NCI-H460 (cell line): ENCODE measurements at places on chromosomes 1 and 21.

- DNase-seq = no peak
These were observed 400.7 kb downstream of the SMYD3 start for GRCh38 chr1:246106342-246106763.

- no peak for DNase-seq
These were observed 92.9 kb downstream of the DPYD start for GRCh38 chr1:97827887-97828286.

DNA sequence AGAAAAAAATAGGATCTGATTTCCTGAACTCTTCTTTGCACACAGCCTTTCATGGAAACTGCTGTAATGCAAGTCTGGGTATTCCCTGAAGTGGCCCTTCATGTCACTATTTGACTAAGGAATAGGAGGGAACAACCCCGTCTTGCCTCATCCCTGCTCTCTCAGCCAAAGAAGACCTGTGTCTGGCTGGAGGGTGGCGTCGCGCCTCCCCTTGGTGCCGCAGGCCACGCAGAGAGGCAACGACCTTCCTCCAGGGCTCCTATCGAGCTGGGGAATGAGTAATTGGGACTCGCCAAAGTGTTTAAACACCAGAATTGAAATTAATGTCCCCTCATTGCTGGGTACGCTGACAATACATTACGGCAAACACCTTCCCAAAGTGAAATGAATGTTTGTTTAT, 129.8 kb downstream of the PBX1 start:
- DNase-seq = no peak

GRCh38 chr1:109191377-109191776, 22.3 kb upstream of the SARS1 start:
- no peak for DNase-seq

GRCh38 chr1:33032126-33032869, 4.4 kb downstream of the AK2 start:
- DNase-seq = no peak

GRCh38 chr1:203818399-203818798, 23.0 kb downstream of the ZBED6 start:
- DNase-seq = no peak

DNA sequence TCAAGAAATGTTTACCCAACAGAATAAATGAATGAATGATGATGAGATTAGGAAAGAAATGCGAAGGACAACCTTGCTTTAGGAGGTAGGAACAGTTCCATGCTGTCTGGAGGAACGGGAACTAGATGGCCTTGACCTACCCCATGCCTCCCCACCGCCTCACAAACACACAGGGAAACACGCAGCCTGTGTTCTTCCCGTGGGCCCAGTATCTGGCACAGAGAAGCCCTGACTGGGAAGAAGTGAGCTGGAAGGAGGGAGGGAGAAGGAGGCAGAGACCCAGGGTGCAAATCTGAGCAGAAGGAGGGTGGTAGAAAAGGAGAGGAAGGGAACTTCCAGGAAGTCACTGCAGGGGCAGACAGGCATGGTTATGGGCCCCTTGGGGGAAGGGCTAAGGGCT, 3.5 kb upstream of the ADORA1 start:
- no peak for DNase-seq

DNA sequence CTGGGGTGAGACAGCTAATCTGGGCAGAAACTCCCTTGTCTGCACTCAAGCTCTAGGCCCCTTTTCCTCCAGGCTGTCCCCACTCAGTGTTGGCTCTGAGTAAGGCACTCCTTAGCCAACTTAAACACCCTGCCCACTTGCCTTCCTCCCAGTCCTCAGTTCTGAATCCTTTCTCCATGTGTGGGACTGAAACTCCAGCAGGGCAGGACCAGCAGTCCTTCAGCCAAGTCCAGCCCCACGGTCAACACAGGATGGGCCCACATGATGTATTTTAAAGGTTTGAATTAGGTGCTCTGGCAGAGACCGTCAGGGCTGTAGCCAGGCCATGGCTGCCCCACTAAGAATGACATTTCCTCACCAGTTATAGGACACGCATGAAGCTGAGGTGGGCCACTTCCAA, 107.8 kb downstream of the EDEM3 start:
- DNase-seq = no peak

DNA sequence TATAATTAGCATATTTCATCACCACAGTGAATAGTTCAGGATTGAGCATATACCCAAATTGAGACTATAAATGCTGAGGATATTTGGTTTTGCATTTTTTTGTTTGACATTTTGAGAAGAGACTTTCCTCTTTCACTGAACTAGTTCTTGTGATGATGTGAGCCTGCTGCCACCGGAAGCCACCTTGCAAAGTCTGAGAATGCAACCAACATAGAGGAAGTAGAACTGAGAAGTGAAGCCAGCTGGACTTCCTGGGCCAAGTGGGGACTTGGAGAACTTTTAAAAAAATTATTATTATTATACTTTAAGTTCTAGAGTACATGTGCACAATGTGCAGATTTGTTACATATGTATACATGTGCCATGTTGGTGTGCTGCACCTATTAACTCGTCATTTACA, 102.3 kb downstream of the RPE65 start:
- DNase-seq = no peak

DNA sequence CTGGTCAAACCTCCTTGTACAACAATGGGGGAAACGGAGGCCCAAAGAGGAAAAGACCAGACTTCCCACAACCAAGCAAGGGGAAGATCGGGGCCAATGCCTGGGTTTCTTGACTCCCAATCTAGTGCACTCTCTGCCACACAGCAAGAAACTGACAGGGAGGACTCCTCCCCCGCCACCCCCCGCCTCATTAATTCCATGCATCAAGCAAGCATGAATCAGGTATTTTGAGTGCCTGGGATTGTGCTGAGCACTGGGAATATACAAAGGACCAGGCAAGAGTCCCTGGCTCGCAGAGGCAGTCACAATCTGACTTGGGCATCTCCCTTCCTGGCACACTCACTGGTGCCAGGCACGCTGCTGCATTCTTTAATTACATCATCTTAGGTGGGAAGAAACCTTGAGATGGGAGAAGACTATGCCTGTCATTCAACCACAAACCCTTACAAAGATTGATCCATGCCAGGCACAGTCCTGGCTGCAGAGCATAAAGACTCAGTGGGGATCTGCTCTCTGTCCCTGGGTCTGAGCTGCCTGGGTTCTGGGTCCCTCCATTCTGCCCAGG, 4.4 kb upstream of the KCNC4 start:
- no peak for DNase-seq

DNA sequence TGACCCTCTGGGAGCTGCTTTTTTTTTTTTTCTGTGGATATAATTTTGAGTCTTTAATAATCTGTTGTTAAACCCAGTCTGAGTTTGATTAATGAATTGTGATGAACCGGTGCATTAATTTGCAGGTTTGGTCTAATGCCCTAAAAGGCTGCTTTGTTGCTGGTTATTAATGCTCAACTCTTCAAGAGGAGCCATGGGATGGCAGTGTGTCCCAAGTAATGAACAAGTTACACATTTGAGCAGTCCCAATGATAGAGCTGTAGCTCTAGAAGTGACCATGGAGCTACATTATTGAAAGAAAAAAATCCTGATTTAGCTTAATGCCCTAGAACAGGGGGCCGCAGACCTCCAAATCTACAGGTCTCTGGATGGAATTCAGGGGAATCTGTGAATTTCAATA, 53.1 kb downstream of the RWDD3 start:
- peak; percentile 4 for DNase-seq

GRCh38 chr1:1942753-1943656, 23.9 kb upstream of the TMEM52 start:
- no peak for DNase-seq

DNA sequence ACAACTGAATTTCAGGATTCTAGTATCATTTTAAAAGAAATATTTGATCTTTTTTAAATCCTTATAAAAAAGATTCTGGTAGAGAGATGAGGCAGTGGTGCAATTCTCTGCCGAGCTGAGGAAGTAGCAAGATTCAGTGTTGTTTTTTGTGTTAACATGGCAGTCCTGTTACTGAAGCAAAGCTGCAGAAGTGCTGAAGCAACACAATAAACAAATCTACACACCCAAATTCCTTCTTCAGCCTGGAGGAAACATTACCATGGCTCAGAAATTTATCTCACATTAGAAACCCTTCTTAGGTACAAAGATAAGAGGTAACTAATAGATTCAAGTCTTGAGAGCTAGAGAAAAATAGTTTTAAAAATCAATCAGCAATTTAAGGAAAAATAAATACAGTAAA, 216.0 kb downstream of the DENND1B start:
- no peak for DNase-seq

GRCh38 chr21:18499761-18500376, 96.3 kb upstream of the TMPRSS15 start:
- peak; percentile 29 for DNase-seq

GRCh38 chr1:225940385-225941151, 452 bp downstream of the LEFTY2 start:
- no peak for DNase-seq

- no peak for DNase-seq
These were observed 2.2 kb upstream of the MAGI3 start for GRCh38 chr1:113388017-113388620.

- no peak for DNase-seq
These were observed 9.3 kb downstream of the SLC19A1 start for GRCh38 chr21:45532826-45533360.

GRCh38 chr21:31201144-31201543, 142.9 kb downstream of the TIAM1 start:
- no peak for DNase-seq

DNA sequence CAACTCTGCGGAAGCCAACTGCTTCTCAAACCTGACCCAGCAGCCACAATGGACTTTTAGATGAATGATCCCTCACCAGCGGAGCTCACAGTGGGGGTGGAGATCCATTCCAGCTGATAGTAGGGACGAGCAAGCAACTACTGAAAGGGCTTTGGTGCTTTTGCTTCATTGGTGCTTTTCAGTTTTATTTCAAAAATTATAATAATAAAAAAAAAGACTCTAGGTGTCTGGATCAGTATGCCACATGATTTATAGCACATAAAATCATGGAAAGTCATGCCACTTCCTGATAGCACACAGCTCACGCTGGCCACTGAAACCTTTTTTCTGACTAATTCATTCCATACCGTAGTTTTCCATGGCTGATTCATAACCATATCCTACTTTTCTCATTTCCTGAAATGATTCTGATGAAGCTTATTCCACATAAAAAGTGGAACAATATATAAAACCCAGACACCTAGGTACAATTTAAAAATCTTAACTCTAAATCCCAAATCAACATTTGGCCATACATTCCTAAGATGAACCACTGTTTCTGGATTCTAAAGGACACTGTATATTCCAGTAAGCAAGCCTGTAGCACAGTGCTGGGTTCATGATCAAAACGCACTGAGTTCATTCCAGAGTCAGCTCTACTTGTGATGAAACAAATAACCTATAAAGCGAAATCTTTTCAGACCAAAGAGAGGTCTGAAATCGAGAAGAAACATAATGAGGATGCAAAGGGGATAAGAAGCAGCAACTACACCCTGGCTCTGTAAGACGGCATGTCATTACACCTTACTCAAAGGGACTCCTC, 41.3 kb upstream of the KCNE1 start:
- DNase-seq = no peak

- no peak for DNase-seq
These were observed 58.7 kb downstream of the KIAA0040 start for GRCh38 chr1:175133673-175134435.

DNA sequence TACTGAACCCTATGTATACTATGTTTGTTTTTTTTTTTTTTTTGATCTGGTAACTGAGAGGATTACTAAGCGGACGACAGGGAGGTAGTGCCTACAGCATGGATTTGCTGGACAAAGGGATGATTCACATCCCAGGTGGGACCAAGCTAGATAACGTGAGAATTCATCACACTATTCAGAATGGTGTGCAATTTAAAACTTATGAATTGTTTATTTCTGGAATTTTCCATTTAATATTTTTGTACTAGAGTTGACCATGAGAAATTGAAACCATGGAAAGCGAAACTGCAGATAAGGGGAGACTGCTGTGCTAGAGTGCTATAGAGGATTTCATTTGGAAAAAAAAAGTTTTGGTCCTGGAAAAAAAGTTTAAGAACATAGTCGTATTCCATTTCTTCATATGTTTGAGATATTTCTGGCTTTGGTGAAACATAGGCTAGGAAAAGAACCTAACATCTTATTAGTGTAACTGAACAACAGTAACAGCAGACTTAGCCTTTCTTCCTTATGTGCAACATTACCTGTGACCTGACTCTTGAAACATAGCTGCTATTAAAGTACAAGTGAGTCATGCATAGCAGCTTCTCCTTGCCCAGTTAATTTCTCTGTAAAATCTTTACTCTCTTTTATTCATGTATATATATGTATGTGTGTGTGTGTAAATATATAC, 202.5 kb downstream of the FGGY start:
- no peak for DNase-seq

DNA sequence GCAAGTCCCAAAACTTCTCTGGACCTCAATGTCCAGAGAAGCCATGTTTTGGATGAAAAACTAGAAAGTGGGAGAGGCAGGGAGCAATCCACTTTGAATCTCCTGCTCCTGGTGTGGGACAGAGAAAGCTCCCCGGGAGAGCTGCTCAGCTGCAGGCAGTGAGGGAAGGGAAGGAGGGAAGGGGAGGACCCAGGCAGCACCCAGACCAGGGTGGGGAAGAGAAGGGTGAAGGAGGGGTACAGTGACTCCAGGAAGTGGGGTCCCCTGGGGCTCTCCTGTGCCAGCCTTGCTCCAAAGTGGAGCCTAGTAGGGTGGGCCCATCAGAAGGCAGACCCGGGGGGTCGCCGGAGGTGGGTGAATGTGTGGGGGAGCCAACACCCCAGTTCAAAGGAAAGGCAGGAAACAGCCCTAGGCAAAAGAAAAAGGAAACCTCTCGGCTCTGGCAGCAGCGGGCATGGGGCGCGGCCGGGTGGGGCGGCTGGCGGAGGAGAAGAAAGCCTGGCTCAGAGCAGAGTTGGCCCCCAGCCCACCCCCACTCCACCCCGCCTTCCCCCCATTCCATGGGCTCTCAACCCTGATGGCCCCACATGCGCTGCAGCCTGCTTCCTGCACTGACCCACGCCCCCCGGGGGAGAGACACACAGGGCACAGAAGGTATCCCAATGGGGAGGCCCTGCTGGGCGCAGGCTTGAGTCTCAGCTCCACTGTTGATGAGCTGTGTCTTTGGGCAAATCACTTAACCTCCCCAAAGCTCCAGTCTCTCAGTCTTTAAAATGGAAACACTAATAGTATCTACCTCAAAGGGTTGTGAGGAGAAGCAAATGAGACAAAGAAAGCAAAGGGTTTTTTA, 5.7 kb downstream of the LGR6 start:
- DNase-seq = no peak

- DNase-seq = no peak
These were observed 102.1 kb downstream of the KCND3 start for GRCh38 chr1:111887385-111887784.

GRCh38 chr21:41361053-41361785, 608 bp upstream of the MX2 start:
- DNase-seq = no peak

GRCh38 chr1:208557046-208557722, 313.0 kb upstream of the PLXNA2 start:
- no peak for DNase-seq

- no peak for DNase-seq
These were observed 22.3 kb downstream of the KNCN start for GRCh38 chr1:46529031-46529630.
